Mucosa of gallbladder (tissue), 1 donor: ENCODE measurements at places on chromosomes 12 and 14.

DNA sequence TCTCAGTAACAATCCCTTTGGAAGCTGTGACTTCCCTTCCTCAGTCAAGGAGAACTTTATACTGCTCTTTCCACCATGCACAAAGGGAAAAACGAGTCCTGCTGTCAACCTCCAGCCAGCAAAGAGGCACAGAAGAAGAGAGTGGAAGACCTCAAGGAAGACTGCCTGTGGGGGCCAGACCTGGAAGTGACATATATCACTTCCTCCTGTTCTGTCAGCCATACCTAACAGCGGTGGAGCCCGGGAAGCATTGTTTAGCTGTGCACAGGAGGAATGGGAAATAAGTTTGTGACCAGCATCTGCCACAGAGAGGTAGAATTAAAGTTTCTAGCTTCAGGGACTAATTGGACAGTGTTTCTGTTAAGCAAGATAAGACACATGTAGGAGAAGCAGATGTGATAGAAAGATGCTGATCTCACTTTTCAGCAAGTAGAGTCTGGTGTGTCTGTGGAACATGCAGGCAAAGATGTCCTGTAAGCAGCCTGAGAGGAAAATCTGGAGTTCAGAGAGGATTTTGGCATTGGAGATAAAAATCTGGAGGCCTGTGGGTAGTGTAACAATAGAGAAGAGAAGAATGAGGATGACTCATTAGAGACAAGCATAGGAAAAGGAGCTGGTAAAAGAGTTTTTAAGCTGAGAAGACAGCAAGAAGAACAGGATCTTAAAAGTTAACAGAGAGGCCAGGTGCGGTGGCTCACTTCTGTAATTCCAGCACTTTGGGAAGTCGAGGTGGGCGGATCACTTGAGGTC lies 141.6 kb upstream of the CPSF6 start:
- DNase-seq, result no peak

GRCh38 chr12:108955225-108955835 lies 65.5 kb downstream of the SVOP start:
- DNase-seq, result no peak

DNA sequence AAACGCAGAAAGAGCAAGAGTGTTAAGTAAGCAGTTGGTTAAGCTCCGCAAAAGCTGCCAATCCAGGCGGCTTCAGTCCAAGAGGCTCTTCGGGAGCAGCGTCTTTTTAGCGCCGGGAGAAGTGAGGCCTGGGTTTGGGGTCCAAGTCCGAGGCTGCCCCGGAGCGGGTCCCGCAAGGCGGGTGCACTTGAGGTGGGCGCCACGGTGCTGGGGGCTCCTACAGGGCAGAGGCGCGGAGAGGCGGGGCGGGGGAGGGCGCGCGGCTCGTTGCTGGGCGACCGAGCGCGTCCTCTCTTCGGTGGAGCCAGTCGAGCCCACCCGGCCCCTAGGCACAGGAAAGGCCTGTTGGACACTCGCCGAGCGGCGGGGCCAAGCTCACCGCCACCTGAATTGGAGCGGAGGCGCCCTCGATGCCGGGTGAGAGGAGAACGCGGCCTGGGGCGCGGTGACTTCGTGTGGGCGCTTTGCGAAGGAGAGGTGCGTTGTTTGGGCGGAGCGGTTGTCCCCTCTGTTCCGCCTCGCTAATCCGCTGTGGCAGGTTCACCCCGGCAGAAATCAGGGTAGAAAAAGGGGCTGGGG lies 15.6 kb downstream of the TTC6 start:
- no peak for DNase-seq

DNA sequence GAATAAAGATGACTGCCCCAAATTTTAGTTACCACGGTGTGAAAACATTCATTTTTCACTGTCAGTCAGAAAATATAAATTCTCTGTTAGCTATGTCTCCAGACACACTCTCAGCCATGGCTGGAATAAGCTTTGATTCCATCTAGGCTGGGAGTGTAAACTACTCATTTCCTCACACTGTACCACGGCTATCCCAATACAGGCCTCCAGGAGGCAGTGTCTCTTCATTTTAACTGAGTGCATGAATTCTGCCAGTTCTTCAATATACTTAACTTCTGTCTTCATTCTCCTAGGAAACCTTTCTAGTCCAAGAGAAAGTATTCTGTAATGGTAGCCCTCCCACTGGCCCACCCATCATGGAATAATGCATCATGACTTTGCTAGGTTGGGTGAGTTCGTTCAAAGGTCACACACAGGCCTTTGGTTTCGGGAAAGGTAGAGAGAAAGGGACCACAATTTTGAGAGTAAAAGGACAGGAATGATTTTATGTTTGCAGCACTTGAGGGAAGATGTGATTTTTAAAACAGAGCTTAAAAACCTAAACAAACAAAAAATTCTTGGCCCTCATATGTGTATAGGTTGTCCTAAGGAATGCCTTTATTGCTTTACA lies 381.1 kb downstream of the SEC23A start:
- DNase-seq, result peak; percentile 75

- no peak for DNase-seq
Measured at GRCh38 chr14:70189456-70190077, 816 bp upstream of the SLC8A3 start.

DNA sequence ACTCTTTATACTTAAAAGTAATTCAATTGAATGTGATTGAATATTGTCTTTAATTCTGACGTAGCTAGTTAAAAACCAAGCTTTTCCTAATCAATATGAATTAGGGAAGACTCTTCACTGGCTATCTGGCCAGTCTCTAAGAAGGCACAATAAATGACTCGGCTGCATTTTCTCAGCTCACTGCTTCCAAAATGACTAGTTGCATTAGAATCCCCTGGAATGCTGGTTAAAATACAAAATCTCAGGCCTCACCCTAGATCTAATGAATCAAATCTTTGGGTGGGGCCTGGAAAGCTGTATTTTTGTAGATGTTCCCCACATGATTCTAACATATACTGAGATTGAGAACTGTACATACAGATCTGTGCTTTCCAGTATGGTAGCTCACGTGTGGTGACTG lies 242.1 kb downstream of the CHST11 start:
- DNase-seq, result no peak
